ENCODE measurements at places on chromosomes 7 and 10.

GRCh38 chr7:122885583-122886356 lies 490 bp downstream of the CADPS2 start:
- DNase-seq, result peak; percentile 15

- no peak for DNase-seq
Observed at GRCh38 chr10:80458638-80459037, 4.5 kb downstream of the TSPAN14 start.

DNA sequence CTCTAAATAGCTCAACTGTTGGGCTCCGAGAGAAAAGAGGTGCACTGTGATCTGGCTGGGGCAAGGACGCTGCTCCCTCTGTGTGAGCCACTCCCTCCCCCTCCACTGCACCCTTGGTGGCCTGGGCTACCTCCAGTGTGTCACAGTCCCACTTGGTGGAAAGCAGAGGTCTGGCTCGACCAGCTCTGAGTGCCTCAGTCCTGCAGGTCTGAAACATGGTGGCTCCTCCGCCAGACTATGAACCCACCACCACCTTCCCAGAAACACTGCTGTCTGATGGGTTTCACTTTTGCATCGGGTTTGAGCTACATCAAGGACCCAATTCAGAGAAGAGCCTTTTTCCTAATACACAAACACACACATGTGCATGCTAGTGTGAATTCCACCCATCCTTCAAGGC lies 500.1 kb downstream of the RPS24 start:
- DNase-seq, result no peak

GRCh38 chr7:44720301-44720700 lies 28.3 kb upstream of the ZMIZ2 start:
- no peak for DNase-seq

GRCh38 chr10:22711373-22711772 lies 3.0 kb downstream of the PIP4K2A start:
- no peak for DNase-seq

GRCh38 chr10:79190740-79191261 lies 122.0 kb downstream of the ZMIZ1 start:
- DNase-seq, result no peak

GRCh38 chr10:80457554-80458262 lies 3.6 kb downstream of the TSPAN14 start:
- no peak for DNase-seq

DNA sequence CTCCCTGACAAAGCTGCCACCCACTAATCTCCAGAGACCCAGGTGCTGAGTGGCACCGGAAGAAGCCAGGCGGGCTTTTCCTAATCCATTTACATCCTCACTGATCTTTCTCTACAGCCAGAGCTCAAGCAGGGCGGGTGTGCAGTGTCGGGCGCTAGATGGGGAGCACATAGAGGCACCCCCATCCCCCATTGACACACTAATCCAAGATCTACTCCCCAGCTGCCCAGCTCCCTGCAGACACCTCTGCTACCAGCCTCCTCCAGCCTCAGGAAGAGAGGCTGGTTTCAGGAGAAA lies 22.2 kb downstream of the FRMPD2 start:
- no peak for DNase-seq

DNA sequence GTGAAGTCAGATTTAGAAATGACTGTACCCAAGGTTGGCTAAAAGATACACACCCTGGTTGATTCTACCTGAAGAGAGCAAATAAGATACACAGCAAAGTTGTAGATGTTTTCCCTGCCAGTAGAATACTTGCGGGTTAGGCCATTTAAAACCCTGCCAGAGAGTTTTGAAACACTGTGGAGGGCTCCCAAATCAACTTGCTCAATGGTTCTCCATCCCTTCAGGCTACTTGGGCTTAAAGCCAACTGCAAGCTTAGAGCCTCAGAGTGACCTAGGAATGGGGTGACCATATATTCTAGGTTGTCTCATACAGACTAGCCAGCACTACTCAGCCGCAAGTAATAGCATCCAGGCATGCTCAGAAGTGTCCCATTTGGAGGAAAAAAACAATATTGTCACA lies 10.0 kb downstream of the CAV1 start:
- DNase-seq, result no peak

DNA sequence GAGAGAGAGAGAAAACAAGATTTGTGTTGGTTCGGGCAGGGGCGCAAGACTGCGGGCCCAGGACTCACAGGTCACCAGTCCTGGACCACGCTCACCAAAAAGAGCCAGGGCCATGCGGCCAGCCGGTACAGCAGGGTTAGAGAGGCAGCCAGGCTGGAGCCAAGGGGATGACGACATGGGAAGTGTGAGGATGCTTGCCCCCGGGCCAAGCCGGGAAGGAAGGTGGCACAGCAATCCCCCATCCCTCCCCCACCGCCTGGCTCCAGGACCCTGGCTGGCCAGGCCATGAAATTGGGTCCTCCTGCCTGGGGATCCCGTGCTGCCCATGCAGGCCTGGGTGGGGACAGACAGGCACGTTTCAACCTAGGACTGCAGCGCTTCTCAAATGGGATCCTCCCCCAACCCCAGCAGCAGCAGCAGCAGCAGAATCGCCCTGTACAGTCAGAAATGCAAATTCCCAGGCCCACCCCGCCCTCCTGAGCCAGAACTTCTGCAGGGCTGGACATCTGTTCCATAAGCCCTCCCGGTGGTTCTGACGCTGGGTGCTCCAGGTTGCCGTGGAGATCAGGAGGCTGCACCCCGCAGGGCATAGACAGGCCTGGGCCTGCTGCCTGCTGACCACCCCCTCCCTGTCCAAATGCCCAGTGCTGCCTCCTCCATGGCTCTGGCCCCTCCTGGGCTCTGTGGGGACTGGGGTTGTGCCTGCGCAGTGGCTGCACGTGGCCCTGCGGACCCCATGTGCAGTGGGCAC lies 35.0 kb downstream of the YKT6 start:
- DNase-seq, result no peak

DNA sequence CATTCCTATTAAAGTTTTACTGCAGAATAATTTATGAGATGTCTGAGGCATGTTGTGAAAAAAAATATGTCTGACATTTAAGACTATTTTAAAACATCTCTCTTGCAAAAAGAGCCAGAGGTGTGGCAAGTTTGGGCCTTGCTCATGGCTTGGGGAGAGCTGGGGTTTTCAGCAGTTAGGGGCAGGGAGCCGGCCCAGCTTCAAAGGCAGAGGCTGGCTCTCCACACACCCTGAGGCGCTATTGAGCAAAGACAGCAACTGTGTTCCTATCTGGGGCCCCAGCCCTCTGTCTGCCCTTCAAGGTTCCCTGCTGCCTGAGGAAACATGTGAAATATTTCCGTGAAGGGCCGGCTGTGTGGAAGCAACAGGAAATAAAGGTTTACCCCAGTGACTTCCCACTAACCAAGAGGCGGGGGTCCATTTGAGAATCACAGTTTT lies 94.0 kb downstream of the SORBS1 start:
- DNase-seq, result no peak

- no peak for DNase-seq
Observed at GRCh38 chr7:20165146-20165510, 52.1 kb downstream of the MACC1 start.

- DNase-seq, result no peak
Observed at GRCh38 chr10:71527135-71527534, 130.4 kb downstream of the CDH23 start.

GRCh38 chr7:22584179-22584578 lies 84.2 kb upstream of the STEAP1B start:
- DNase-seq, result no peak

DNA sequence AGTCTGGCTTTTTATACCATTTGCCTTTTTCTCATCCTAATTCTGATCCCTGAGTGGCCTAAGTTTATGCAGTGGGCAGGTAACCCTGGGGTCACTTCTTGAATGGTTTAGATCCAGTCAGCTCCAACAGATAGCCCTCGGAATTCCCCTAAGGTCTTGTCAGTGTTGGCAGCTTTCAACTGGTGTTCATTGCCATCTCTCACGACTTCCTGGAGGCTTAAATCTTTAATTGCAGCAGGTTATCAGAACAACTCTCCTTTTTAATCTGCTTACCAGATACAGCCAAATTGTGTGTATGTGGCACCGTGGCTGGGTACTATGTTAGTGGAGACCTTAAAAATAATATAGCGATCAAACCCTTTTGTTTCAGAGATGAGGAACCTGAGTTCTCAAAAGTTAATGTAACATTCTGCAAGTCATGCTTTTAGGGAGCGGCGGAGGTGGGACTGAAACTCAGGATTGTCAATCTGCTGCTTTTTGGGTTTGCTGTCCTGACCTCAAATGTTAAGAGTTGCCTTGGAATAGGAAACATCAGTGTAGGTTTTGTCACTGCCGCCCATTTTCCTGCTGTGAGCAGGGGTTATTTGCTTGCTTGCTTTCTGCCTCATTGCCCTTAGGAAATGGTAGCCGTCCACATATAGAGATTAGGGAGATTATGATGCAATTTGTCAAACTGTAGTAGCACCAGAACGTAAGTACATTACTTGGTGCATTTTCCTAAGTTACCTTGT lies 818 bp downstream of the DLD start:
- peak; percentile 21 for DNase-seq

GRCh38 chr7:131879424-131879823 lies 323.0 kb upstream of the PODXL start:
- no peak for DNase-seq

DNA sequence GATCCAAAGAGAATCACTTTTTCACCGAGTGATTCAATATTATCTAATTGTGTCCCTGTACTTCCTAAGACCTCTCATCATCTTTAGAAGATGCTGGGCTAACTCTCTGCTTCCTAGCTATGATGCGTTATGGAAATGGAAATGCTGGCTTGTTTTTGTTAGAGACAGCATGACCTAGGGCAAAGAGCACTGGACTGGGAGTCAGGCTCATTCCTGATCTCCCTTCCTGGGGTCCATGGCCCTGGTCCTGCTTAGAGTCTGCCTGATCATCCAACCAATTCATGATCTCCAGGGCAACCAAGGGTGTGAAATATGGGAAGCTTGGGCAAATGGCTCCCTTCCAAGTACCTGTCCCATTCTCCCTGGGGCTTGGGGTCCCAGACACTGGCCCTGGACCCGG lies 136.4 kb downstream of the RGS10 start:
- DNase-seq, result no peak

GRCh38 chr7:23545493-23545892 lies 13.7 kb upstream of the TRA2A start:
- DNase-seq, result no peak

GRCh38 chr10:1963341-1963740 lies 226.0 kb upstream of the ADARB2 start:
- no peak for DNase-seq
